COR-L47 (cell line): ENCODE measurements at places on chromosomes 5 and 9.

GRCh38 chr5:135831439-135831838 is 3.0 kb upstream of the SLC25A48 start:
- DNase-seq, result no peak

- DNase-seq, result no peak
Observed at GRCh38 chr9:34862836-34863235, 95.2 kb upstream of the PHF24 start.

GRCh38 chr9:37300620-37301019 is 121.9 kb upstream of the GRHPR start:
- no peak for DNase-seq

DNA sequence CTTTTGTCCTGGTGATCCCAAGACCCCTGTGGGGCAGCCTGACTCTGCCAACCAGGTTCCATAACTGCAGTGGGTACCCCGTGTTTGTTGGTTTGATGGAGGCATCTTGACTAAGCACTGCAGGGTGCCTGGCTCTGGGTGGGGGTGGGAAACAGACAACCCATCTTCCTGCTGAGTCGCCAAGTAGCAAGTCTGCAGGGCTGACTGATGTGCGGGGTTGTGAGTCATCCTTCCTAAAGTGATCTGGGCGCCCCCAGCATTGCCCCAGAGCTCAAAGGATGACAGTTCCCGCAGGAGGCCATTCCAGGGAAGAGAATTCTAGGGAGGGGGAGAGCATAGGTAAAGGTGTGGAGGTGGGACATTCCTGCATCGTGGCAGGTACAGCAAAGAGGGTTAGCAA is 23.5 kb downstream of the DAB2IP start:
- DNase-seq, result no peak

DNA sequence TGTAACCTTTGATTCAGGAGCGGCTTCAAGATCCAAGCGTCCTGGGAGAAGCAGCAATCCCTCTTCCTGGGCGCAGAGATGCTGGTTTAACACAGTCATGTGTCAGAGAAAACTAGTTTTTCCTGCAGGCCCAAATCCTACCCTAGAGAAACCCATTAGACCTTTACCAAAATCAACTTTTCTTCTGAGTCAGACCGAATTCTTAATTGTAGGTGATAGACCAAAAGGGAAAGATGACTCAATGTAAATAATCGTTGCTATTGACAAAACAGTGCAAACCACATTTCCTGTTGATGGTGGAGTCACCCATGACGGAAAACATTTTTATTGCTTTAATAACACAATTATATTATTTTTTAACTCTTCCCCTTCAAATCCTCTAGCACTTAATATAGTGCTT is 40.1 kb downstream of the SLC1A1 start:
- DNase-seq, result peak; percentile 3

- no peak for DNase-seq
Observed at GRCh38 chr9:36818965-36819870, 214.8 kb downstream of the PAX5 start.

DNA sequence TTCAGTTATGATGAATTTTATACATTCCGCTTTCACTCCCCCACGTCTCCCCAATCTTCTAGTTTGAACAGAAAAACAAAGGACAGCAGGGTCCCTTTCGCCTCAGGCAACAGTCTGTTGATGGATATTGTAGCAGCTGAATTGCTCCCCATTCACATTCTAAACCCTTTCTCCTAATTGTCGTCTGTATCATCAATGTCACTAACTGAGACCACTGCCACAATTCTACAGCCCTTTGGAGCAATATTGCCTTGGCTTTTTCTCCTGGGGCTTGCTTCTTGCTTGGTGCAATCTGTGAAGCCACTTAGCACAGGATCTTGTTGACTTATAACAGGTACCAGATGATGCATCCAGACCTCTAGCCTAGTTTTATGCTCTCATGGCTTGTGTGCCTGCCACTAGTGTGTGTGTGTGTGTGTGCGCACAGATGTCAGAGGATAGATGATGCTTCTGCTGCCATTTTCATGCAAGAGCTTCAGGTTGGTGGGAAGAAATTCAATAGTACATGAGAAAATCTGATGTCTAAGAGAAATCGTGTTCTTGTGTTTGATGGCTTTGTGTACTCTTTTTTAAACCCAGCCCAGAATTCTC is 195.2 kb upstream of the ISL1 start:
- no peak for DNase-seq

DNA sequence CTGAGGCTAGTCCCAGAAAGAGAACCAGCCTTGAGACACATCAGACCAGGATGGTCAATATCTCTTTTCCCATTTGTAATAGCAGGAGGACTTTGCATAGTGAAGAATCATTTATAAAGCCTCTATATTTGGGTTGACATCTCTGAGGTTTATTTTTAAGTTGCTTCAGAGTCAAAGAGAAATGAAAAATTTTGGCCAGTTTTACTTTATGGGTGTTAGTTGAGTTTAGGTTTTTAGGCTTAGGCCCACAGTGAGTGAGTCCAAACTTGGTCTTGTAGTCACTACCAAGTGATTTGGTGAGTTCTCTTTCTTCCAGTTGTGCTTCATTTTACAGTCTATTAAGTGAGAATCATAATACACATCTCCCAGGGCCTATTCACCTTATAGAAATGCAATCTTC is 5.3 kb upstream of the MEF2C start:
- DNase-seq, result no peak

GRCh38 chr9:119487118-119487827 is 118.0 kb upstream of the BRINP1 start:
- no peak for DNase-seq

- DNase-seq, result no peak
Observed at GRCh38 chr9:77735494-77735893, 87.4 kb upstream of the GNA14 start.

DNA sequence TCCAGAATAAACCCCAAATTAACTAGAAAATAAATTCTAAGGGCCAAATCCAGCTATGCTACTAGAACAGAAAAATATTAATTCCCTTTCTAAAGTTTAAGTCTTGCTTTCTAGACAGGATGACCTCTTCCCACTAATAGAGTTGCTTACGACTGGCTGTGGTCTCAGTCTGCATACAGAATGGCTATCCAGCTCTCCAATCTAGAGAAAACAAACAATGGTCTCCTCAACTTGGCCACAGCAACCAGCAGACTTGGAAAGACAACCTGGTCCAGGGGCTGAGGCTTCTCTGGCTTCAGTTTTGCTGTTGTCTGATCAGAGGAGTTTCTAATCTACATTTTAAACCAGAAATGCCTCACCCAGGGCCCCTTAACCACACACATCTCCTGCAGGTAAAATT is 28.9 kb downstream of the RASEF start:
- no peak for DNase-seq

DNA sequence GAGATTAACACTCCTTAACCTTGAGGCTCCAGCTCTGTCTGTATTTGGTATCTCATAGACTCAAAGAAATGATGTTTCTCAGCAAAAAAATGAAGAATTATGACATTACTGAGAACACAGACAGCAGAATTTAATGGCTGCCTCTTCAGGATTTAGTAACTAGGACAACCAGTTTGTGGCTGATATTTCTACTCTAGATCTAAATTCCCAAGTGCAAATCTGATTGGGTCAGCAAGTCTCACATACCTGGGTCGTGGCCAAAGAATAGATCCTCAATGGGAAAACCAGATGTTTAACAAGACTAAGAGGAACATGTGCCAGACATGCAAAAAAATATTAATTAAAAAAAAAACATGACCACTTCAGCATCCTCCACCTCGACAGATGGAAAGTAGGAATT is 608.9 kb downstream of the DTWD2 start:
- no peak for DNase-seq

GRCh38 chr5:83277953-83278352 is 193.6 kb upstream of the VCAN start:
- no peak for DNase-seq

- DNase-seq, result no peak
Observed at GRCh38 chr5:137867664-137868063, at the start of gene MYOT. TSS of gene MYOT (plus strand) at chr5:137867860. CDS start at chr5:137870652, 2,792 bp downstream.

- DNase-seq, result no peak
Observed at GRCh38 chr5:10192309-10192708, 57.4 kb downstream of the ATPSCKMT start.

- DNase-seq, result no peak
Observed at GRCh38 chr5:150411245-150411979, 1.3 kb downstream of the CD74 start.

GRCh38 chr5:133754575-133755169 is 142.3 kb upstream of the FSTL4 start:
- DNase-seq, result peak; percentile 40

GRCh38 chr9:137382444-137383080 is 40.4 kb downstream of the EXD3 start:
- DNase-seq, result peak; percentile 36

DNA sequence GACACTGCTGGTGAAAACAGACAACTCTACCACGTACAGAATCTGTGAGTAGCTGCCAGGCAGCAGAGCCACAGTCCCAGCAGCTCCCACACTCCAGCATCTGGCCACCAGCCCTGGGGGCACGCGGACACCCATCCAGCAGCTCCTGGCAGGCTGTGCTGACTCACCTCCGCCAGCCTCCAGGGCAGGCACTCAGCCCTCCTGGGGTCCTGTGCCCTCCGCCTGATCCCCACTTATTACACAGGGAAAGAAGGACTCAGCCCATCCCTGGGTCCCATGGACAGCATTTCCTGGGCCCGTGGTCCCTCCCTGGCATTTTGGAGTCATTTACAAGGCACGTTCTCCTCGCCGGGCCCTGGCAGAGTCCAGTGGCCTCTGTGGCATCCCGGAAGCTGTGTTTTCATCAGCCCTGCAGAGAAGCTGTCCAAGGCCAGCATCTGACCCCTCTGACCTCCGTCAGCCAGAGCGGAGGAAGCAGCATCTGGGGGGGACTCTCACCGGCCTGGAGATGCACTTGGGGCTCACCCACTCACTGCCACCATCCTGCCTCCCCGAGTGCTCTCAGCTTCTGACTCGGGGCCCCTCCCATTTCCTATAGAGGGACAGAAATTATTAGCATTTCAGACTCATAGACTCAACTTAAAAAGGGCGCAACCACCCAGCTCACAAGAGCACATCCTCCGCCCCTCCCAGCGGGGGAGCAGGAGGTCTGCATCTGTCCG is 21.6 kb downstream of the PAEP start:
- no peak for DNase-seq

DNA sequence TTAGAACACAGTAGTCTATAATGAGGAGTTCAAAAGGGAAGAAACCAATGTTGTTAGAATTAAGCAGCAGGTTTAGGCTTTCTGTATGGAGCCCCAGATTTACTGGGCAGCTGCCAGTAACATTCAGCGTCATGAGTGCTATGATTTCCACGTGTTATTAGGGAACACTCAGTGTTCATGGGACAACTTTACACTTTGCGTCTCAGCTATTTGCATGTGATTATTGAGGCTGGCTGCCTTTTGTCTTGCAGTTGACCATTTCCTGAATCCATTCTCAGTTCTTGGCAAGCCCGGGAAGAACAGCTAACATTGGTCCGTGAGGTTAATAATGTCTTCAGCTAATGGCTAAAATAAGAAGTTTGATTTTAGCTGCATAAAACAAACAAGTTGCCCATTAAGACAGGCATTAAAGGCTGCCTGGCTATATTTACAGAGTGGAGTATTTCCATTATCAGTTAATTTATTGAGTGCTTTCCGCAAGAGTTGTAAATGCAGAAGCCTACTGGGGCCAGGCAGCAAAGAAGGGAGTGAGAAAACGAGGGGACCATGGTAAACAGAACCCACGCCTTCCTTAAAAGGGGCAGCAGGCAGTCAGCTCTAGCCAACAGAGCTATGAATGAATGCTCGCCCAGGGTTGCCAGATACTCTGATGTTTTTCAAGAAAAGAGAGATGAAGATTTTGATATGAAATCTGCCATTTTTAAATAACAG is 120.9 kb downstream of the PIP5K1B start:
- DNase-seq, result peak; percentile 34

DNA sequence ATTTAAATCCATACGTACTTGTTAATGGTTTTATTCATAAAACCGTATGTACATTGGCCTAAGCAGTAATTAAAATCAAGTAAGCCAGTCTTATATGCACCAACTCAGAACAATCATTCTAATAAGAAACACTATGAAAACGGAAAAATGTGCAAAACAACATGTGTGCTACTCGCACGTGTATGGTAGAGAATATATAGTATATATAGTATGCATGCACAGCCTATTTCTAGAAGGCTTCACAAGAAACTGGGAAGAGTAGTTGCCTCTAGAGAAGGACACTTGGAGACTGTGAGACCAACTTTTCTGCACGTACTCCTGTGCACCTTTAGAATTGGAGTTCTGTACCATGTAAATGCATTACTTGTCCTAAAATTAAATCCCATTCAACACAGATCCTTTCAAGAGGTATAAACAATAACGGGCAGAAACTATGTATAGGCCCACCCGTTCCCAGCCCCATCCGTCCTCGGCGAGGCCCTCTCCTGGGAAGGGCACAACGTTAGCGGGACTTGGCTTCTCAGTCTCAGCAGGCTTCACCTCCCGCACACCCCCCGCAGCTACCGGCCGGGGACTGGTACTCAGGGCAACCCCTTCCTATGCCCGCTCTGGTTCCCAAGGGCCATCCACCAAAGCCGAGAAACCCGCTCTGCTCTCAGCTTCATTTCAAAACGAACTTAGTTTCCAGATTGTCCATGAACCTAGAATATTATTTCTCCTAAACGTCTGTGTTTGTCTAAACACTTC is 2.0 kb downstream of the CDC14B start:
- no peak for DNase-seq

DNA sequence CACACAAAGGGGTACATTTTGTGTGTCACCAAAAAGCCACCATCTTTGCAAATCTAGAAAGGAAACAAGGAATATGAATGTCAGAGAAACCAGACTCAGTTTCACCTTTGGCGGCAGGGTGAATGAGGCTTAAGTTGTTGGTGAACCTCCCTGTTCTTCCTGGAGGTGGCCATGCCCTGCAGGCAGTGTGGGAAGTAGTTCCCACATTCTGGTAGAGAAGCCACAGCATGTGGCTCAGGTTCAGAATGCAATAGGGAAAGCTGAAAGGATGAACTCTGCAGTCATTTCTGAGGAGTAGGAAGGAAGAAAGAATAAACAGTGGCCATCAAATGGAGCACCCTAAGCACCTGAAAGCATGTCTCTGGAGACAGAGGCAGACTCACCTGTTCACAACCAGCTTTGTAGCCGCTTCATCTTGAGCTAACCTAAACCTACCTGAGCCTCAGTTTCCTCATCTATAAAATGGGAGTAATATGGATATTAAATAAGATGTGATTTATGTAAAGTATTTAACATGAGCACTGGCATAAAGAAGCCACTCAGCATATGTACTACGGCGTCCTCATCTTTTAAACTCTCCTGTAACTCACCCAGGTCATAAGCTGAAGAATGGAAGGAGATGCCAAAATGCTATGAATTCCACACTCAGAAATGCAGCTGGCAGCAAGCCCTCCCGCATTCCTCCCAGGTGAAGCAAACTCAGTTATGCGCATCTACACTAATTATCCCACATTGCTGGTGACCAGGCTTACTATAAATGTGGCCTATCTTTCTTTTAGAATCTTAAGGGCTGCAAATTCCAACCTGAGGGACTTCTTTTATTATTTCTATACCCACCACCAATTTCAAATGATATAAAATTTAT is 86.0 kb downstream of the ZNF608 start:
- DNase-seq, result peak; percentile 4

GRCh38 chr9:97310896-97311295 is 3.4 kb downstream of the CCDC180 start:
- no peak for DNase-seq

- no peak for DNase-seq
Observed at GRCh38 chr9:72601615-72602014, 80.2 kb downstream of the TMC1 start.
